Fibroblast of skin of abdomen (primary cell): ENCODE measurements at places on chromosomes 5 and 9.
A peak's percentile ranks its signal among the peaks of the same experiment; 100 is the strongest.

GRCh38 chr5:131664929-131665328, 29.9 kb upstream of the RAPGEF6 start:
- no peak for DNase-seq

GRCh38 chr9:97560851-97561250, 59.4 kb downstream of the TMOD1 start:
- DNase-seq: no peak

- peak; percentile 45 for DNase-seq
Measured at GRCh38 chr5:90747175-90747574, 188.6 kb downstream of the ADGRV1 start.

GRCh38 chr5:87949676-87950631, 318.7 kb downstream of the TMEM161B start:
- DNase-seq: no peak

- DNase-seq: peak; percentile 69
Measured at GRCh38 chr5:130286971-130287370, 382.7 kb downstream of the CHSY3 start.

DNA sequence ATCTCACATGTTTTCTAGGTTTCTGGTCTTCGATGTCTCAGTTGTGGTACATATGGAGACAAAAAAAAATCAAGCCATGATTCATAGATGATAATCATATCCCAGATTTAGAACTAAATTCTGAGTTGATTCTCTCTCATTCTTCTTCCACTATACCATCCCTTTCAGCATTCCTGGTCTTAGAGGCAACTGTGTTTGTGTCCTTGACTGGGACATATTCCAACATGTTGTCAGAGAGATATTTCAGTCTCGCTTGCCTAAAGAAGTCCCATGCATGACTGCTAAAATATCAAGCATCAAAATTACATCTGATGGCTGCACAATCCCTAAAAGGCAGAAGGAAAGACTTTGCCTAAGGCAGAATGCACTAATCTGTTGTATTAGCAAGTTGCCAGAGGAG, 236.6 kb downstream of the PSAT1 start:
- DNase-seq: peak; percentile 44

DNA sequence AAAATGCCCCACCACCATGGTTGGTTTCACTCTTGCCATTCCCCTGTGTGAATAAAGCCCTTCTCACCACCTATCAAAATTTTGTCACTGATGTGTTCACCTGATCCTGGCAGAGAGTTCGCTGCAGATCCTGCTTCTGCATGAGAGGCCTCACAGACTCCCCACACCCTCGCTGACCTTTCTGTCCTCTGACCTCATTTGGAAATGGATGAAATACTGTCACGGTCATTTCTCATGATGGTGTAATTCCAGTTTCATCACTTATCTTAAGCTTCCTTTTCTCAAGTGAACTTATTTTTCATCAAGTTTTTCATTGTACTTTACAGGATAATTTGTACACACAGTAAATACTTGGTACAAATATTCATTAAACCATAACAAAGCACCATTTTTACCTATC, 131.3 kb downstream of the FRMD3 start:
- no peak for DNase-seq

DNA sequence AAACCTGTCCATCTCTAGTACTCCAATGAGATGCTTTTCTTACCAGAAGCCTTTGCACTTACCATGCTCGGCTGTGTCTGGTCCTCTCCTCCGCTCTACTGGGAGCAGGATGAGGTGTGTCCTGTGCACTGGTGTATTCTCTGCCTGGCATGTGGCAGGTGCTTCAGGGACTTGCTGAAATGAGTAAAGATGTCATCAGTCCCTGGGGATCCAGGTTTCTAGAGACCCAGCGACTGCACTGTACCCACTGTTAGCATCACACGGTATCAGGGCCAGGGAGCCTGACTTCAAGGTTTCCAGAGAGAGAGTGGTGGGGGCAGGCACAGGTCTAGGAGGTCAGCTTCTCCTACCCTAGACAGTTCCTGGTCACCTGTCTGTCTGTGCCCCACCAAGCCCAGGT, 10.5 kb downstream of the PTTG1 start:
- DNase-seq: no peak
